ENCODE measurements at places on chromosomes 16 and 17. TPM values are rescaled to one million over a fixed set of nuclear protein-coding genes. Genes with fewer than 3 reads are reported as not detected.

PRAC2 gene
- total RNA-seq = not detected

CFAP97D1 gene
- total RNA-seq = not detected

EFNB3 gene
- 0.63 TPM for total RNA-seq

RRAD gene
- 0.98 TPM for total RNA-seq

IRF8 gene
- 9.0 TPM for total RNA-seq

FSCN2 gene
- total RNA-seq = 0.18 TPM

ALOX12 gene
- total RNA-seq = not detected

FMNL1 gene
- 3.4 TPM for total RNA-seq

COPZ2 gene
- total RNA-seq = 23.1 TPM

SLC2A4 gene
- 0.48 TPM for total RNA-seq

RHBDL3 gene
- 0.15 TPM for total RNA-seq

KRTAP1-1 gene
- not detected for total RNA-seq

MOSMO gene
- 7.2 TPM for total RNA-seq

C17orf67 gene
- 1.9 TPM for total RNA-seq

RGS9 gene
- total RNA-seq = 3.0 TPM

TMEM235 gene
- not detected for total RNA-seq

TBC1D3L gene
- total RNA-seq = 10.4 TPM

RSAD1 gene
- 27.4 TPM for total RNA-seq

GAST gene
- not detected for total RNA-seq

PLA2G10 gene
- not detected for total RNA-seq

KRTAP2-2 gene
- total RNA-seq = not detected

IGSF6 gene
- total RNA-seq = 2.8 TPM

KRTAP4-6 gene
- not detected for total RNA-seq

SHBG gene
- 4.6 TPM for total RNA-seq

NPIPA2 gene
- 0.45 TPM for total RNA-seq
